NCI-H2171 (cell line): ENCODE measurements at places on chromosomes 16 and 17.

DNA sequence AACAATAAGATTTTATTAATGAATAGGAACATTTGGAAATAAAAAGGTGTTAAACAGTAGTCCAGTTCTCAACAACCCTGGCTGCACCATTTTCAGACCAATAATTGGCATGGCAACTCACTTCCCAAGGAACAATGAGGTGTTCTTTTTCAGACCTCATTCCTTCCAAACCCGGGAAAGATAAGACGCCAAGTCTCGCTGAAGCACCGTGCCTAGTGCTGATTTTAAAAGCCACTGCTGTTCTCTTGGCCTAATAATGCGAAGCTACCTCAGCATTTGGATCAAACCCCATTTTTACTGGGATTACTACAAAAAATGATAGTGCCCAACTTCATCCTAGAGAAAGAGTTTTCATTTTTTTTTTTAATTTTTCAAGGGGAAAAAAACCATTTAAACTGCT lies 75.2 kb upstream of the NOL11 start:
- no peak for DNase-seq

DNA sequence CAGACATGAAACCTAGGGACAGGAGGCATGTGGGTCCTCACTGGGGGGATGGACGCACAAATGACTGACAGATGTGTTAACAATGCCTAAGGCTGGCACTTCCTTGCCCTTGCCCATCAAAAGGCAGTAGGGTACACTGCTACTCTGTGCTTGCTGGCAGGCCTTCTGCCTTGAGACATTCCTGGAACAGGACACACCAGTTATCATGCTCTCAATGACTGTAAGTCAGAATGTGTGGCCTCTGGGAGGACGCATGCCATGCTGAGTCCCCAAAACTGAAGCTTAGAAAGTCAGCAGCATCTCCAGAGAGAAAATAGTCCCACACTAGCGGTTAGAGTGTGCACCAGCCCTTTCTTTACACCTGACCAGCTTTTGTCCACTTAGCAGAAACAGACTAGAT lies 16.1 kb upstream of the SREBF1 start:
- no peak for DNase-seq

DNA sequence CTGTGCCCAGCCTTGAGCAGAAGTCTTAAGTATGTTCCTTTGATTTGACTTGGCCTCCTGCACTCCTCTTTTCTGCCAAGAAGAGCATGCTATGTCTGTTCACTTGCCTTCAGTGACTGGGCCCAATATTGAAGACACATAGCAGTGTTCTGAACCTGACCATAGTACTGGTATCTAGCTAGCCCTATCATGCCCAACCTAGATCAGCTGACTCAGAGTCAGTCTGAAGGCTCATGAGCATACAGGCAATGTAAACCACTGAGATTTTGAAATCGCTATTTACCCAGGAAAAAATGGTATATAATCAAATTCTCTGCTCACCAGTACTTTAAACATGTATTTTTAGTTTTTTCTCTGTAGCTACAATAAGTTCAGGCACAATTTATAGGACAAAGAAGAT lies 129.4 kb downstream of the TANC2 start:
- no peak for DNase-seq

GRCh38 chr17:1485423-1486376 lies 6.8 kb downstream of the MYO1C start:
- DNase-seq: peak; percentile 36

DNA sequence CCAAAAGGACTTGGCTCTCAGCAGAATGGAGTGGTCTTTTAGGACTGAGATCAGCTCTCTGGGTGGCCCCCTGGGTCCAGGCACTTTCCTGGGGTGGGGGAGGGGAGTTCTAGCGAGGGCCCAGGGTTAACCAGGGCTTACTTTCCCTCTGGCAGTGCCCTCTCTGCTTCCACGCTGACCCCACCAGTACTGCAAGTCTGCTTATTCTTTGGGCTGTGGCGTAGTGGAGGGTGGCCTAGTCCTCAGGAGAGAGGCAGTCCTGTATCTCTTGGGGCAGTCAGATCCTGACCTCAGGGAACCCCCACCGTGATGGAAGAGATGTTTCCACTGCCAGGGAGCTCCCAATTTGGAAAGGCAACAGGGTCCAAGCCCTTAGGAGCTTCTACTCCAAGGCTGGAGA lies 79.4 kb downstream of the CCDC182 start:
- DNase-seq: no peak

DNA sequence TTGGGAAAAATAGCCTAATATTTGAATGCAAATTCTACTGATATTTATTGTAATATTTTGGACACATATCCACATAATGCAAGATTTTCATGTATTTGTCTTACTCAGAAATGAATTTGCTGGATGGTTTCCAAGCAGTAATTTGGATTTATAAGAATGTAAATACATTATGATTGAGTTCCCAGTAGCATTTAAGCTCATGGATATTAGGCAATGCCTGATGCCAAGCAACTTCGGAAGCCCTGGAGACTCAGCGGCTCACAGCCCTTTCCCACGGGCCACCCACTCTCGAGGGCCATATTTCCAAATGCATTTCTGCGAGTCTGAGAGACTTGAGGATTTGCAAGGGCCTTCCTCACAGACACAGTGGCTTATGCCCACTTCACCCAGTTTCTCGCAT lies 62.1 kb upstream of the MYOCD start:
- DNase-seq: no peak

- DNase-seq: no peak
Observed at GRCh38 chr17:80416260-80416939, 1.4 kb downstream of the ENDOV start.

DNA sequence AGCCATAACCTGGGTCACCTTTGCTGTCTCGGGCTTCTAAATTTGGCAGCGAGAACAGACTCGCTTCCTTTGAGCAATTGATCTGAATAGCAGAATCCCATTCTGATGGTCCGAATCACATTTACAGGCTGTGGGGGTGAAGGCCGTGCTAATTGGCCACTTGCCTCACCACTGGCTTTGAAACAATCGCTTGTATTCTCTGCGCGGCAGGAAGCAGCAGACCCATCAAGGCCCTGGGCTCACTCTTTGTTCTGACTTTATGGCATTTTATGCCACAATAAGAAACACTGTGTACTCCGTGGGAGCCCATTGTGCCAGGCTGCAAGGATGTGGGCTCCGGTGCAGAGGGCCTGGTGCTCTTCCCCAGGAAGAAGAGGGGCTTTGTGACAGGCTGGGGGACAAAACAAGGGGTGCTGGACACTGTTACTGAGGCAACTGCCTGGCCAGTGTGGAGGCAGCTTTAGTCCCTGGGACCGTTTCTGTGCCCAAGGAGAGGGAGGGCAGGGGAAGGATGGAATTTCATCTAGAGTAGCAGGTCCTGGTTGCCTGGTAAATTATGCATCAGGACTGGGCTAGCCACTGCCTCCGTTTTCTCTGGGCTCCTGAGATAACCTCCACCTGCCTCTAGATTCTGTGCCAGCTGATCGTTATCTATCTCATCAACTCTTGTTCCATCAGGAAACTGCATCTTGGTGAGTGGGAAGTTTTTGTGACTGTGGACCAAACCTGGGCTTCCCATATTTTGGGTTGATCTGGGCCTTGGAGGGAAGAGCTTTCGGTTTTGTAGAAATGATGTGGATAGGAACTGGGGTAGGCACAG lies 78.5 kb downstream of the MRC2 start:
- no peak for DNase-seq

GRCh38 chr16:84294531-84295142 lies at the start of gene WFDC1:
WFDC1 (plus strand) TSS chr16:84294878; CDS start chr16:84294972, 94 bp downstream.
- no peak for DNase-seq

GRCh38 chr16:79124016-79124756 lies 476.4 kb downstream of the MAF start:
- no peak for DNase-seq

DNA sequence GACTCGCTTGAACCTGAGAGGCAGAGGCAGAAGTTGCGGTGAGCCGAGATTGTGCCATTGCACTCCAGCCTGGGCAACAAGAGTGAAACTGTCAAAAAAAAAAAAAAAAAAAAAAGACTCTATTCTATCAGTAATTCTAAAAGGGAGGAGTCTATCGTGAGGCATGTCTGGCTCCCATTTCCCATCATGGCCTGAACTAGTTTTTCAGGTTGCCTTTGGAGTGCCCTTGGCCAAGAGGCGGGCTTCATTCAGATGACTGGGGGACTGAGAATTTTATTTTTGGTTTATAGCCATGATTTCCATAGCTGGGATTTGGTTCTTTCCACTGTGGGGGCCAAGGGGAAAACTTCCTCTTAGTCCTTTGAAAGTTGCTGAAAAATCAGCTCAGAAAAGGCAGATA lies 3.5 kb upstream of the SNX29 start:
- no peak for DNase-seq

DNA sequence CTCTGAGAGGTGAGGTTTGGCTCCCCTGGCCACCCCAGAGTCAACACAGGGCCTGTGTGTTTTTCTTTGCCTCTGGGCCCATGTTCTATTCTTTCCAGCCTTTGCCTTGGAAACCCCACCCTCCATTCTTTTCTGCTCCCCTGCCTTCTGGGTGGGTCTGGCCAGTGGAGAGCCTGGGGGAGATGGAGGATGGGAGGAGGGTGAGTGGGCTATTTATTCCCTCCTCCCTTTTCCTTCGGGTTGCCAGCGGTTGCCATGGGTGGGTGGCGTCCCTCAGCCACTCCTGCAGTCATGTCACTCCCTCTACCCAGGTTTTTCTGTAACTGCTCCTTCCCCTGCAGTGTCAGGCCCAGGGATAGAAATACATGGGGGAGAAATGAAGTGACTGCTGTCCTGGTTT lies 15.5 kb downstream of the CMIP start:
- DNase-seq: no peak

DNA sequence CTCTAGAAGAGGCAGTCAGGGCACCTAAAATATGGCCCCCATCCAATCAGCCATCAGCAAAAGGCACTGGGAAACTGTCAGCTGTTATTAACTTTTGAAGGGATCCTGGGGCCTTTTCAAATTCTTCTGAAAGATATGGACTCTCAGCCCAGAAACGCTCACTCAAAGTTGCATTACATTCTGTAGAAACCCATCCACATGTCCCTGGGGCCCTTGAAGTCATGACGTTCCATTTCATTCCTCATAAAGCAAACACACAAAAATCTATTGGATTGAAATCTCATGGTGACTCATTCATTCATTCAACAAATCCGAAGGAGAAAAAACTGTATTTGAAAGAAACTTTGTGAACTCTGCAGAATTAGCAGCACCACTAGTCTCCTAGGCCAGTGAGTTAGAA lies 215.3 kb downstream of the C16orf95 start:
- no peak for DNase-seq

DNA sequence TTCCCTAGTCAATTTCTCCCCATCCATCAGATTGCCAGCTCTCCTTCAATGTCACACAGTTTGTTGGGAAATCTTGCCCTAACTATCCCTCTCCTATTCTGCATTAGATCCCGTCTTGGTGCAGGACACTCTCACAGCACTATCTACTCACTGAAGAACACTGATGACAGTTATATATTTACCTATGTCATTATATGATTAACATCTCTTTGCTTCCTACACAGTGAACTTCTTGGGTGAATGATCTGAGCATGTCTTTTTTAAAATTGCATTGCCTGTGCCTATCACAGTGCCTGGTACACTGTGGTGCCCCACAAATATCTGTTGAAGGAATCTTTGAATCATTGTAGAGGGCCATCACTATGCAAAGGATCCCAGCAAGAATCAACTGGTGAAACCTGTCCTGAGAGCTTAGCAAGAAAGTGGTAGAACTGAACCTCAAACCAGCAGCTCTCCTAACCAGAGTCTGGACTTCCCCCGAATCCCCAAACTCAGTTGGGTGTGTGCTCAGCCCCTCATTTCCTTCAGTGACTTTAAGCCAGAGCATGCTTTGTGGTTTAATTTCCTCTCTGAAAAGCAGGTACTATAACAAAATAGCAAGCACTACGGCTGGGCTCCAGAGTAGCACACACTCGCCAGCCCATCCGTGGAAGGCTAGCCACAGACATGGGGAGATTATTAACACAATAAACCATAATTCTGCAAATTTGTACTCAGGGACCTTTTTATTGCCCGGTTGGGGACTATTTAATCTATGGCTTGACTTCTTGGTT lies 680.7 kb upstream of the SALL1 start:
- DNase-seq: no peak

GRCh38 chr17:49898366-49899190 lies 50.7 kb upstream of the TAC4 start:
- no peak for DNase-seq

DNA sequence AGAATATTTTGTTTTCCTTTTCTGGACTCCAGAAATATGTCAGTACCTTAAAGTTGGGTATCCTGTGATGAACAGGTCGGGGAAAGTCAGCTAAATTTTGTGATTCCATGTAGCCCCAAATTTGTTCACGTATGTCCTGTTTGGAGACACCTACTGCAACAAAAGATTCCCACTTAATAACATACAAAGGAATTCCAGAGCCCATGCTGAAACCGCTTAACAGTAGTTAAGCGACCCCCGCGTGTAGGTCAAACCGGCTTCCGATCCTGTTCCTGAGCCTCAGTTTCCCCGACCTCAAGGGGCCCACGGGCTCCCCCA lies 477 bp downstream of the MTHFSD start:
- no peak for DNase-seq

GRCh38 chr17:2935632-2936031 lies 127.8 kb downstream of the OR1D5 start:
- no peak for DNase-seq

DNA sequence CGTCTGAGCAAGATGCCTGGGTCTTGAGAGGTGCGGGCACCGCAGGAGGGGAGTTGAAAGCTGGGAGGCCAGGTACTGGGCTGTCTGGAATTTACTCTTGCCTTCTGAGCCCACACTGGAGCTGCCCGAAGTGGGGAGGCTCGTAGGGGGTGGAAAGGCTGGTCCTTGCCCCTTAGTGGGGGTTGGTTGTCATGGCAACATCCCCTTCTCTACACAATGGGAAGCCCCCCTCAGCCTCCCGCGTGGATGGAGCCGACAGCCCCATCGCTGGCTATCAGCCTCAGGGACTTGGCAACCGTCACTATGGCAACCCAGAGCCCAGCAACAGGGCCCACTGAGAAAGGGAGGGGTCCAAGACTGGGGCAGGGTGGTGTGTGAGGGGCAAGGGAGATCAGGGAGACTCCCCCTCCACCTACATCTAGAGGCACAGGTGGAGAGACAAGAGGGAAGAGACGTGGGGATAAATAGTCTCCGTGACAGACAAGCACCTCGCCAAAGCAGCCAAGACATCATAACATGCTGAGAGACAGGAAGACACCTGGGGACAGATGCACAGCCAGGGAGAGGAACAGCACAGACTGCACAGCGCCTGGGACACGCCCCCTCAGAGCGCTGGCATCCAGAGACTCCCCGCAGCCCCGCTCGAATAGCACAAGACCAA lies 5.3 kb upstream of the DNAH2 start:
- DNase-seq: no peak

DNA sequence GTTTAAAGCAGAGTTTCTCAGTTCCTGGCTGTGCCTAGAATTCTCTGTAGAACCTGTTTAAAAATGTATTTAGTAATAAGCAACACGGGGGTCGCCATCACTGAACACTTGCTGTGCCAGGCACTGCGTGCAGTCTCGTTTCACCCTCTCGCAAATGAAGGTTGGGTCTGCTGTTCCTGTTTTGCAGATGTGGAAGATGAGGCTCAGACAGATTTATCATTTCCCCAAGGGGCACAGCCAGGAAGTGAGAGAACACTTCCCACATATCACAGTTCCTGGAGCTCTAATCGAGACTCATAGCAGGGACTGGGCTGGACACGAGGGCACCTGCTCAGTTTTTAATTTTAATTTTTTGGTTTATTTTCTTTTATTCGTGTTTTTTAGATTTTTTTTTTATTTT lies 122.7 kb downstream of the ABCC6 start:
- no peak for DNase-seq
